ENCODE measurements at places on chromosomes 2 and 18.

DNA sequence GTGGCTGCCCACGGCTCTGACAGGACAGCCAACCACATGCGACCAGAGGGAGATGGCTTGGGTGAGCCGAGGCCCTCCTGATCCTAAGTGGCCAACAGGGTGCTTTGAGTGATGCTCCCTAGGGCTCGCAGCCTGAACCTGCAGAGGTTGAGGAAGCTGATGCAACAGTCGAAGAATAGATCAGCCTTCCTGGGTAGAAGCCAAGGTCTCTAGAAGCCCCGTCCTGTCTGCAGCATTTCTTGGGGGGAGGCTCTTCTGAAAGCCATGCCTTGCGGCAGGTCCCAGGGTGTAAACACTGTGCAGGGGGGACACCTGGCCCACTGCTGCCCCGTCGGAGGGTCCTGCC lies 136.4 kb downstream of the HDAC4 start:
- DNase-seq = no peak

DNA sequence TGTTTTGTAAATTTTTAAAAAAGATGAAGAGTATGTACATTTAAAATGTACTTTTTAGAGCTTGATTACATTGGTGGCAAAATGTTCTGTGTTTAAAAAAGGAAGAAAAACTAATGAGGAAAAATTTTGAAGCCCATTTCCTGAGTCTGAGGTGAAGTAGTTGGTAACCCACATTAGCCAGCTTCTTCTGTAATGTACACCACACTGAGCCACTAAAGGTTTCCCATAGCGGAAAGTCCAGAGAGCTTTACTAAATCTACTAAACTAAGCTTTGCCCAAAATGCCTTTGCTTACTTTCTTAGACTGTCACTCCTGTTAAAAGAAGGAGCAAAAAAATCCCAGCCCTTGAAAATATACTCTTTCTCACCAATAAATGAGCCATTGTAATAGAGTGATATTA lies 804.8 kb upstream of the ZEB2 start:
- DNase-seq = no peak

- DNase-seq = no peak
These were observed 5.8 kb upstream of the TNP1 start for GRCh38 chr2:216865658-216866057.

DNA sequence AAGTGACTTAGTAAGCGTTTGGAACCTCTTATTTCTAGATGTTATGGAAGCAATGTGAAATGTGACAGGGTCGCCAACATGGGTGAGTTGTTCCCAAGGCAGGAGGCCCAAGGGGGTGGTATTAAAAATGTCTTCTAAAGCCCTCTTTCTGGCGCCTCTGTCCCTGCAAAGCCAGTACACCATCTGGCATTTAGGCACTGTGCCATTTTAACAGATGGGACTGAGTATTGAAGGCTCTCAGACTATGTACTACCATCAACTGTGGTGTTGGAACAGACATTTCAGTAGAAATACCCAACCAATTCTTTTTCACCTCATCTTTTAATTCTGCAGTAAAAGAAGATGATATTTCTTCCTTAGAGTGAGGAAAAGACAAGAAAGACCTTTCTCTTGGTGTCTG lies 384.5 kb upstream of the MMADHC start:
- DNase-seq = no peak

DNA sequence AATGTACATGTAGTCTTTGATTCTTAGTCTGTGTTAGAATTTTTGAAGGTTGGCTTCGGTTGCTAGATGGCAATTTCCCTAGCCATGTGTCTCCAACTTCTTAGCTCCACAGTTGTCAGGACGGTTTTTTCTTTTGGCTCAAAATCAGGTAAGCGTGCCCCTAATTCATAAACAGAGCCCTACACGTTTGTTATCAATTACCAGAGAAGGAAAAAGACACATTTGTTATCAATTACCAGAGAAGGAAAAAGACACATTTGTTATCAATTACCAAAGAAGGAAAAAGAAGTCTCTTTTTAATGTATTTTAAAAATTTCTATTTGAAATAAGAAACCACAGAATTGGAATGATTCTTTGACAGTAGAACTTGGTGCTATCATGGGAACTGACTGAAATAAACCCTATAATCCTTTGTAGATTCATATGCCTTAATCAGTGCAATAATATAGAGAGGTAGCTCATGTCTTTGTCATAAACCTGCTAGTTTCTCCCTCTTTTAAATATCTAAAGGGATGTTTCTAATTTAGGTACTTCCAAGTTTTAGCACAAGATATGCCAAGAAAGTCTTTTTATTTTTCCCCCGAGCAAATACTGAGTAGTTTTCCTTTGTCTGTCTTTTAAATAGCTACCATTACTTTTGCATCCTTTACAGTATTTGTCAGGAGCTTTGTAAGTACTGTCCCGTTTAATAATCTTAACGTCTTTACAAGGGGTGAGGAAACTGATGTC lies 35.9 kb downstream of the CAMKMT start:
- DNase-seq = no peak

DNA sequence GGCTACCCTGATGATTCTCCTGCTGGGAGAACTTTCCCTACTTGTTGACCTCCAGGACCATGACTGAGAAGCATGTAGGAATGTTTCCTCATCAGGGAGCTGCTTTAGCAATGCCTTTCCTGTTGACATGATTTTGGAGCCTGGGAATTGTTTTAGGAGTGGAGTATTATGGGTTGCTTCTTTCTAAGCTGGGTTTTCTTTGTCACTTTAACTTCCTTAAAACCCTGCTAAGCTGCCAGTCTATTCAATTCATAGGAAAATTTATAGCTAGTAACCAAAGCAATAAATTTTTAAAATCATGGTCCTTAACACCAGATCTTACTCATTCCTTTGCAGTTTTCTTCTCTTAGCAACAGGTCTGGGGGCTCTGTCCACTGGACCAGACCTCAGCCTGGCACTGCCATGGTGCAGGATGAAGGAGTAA lies 125.6 kb upstream of the TACR1 start:
- DNase-seq = no peak

- DNase-seq = no peak
These were observed 361.8 kb upstream of the MEIS1 start for GRCh38 chr2:66073172-66073571.

- DNase-seq = no peak
These were observed 12.1 kb upstream of the GREB1 start for GRCh38 chr2:11521775-11522174.

GRCh38 chr2:22281033-22281432 lies 1103.9 kb upstream of the KLHL29 start:
- DNase-seq = no peak

- DNase-seq = no peak
These were observed 202.4 kb upstream of the HNRNPA3 start for GRCh38 chr2:177010146-177010545.

DNA sequence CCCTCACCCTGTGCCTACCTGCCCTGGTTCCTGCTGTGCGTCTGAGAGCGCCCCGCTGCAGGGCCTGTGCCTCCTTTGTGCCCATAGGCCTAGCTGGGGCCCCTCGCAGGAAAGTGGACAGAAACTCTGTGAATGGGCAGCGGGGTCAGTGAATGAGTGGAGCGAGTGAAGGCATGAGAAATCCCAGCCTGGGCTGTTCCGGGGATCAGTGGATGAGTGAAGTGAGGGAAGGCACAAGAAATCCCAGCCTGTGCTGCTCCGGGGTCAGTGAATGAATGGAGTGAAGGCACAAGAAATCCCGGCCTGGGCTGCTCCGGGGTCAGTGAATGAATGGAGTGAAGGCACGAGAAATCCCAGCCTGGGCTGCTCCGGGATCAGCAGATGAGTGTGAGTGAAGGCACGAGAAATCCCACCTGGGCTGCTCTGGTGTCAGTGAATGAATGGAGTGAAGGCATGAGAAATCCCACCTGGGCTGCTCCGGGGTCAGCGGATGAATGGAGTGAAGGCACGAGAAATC lies 2.0 kb downstream of the COLEC11 start:
- no peak for DNase-seq

GRCh38 chr2:160516547-160517365 lies 23.1 kb upstream of the RBMS1 start:
- no peak for DNase-seq

DNA sequence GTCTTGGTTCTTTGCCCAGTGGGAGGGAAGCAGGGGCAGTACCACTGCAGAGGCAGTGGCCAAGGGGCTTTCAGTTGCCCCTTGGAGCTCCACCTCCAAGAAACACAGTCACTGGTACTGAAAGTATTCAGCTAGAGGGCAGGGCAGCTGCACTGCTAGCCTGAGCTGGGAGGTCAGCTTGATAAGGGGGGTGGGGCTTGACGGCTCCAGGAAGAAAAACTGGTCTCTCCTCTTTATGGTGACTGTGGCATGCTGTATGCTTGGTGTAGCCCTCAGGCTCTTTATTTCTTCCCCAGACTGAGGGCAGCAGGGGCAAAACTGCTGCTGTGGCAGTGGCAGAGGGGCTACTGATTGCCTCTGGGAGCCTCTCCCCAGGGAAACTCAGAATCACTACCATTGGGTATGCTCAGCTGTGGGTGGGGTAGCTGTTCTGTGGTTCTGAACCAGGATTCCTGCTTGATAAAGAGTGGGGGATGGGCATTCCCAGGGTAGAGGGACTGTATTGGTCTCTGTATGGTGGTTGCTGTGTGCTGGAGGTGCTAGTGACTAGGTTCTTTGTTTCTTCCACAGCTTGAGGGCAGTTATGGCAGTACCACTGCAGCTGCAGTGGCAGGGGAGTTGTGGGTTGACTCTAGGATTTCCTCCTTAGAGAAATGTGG lies 134.6 kb upstream of the SCN7A start:
- no peak for DNase-seq

DNA sequence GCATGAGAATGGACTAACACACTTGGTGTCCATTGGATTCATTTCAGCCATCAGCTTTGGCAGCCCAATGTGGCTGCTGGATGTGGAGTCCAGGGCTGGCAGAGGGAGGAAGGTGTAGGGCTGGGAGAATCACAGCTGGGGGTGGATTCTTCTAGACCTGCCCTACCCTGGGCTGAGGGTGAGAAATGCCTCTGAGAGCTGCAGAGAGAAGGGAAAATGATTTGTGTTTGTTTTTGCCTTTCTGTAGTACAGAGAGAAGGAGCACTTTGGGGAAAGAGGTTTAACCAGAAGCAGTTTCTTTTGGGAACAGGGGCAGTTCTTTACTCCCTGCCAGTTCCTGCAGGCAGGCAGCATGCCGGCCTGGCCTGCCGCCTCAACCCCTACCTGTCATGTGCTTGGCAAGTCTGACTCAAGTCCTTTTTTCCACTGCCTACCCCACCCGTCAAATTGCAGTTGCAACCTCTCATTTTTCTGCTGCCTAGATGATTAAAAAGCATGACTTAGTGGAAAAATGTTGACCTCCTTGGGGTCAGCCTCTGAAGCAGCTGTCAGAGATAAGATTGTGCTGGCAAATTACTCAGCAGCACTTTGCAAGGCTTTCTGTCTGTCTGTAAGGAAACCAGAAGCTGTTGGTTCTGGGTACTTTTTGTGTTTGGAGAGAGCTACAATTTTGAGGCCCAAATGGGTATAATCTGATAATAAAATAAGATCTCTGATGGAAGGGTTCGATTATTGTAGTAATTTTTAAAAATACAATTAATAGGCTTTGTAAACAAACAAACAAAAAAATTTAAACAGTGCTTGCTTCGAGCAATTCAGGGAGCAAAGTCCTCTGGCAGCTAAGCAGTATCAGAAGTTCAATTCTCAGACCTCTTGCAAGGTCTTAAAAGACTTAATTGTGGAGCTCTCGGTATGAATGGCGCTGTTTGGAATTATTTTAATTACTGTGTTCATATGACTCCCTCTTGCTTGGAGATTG lies 21.7 kb downstream of the LBH start:
- DNase-seq = no peak

DNA sequence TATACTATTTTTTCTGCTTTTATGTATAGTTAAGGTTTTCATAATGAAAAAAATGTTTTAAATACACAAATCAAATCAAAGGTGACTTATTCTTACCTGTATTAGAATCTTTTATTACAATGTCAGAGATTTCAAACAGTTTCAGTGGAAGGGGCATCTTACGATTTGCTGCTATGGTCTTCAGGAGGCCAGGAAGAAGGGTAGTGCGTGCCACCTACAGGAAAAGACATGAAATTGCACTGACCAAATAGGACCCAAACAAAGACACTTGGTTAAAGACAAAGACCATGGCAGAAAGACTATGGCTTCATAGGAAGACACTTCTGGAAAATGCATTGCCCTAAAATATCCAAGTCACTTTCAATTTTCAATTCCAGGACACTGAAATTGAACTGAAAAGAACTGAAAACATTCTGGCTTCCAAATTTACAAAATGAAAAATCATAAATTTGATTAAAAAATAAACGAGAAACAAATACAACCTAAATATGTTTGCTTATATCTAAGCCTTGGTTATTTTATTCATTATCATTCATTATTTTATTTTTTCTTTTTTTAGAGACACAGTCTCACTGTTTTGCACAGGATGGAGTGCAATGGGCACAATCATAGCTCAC lies 42.1 kb downstream of the FARSB start:
- DNase-seq = no peak

GRCh38 chr2:159715451-159715850 lies 3.1 kb downstream of the MARCHF7 start:
- no peak for DNase-seq

- DNase-seq = no peak
These were observed 787.7 kb downstream of the CCDC85A start for GRCh38 chr2:56971383-56971974.

DNA sequence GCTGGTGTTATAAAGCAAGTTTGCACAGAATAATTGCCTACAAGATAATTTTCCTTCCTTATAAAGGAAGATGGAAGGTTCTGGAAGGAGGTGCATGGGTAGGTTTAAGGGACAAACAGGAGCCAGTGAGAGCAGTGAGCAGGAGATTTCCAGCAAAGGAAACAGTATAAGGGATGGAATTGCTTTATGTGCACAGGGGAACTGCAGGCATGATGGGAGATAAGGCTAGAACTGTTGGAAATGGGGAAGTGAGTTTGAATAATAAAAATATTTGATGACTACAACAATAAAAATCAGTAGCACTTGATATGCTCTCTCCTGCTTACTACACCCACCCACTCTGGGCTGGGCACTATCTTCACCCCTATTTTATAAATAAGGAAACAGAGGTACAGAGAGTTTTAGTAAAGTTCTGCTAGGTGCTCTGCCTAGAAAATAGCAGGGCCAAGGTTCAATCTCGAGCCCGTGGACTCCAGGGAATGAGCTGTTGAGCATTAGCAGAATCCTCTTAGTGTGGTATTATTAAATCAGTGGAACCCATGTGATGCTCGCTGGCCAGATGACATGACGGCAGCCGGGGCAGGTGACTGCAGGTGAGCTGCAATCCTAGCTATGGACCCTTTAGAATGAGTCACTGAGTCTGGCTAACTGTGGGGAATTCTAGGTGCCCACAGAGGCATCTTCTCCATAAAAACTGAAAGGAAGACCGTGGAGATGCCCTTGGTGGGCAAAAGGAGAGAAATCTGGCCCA lies 302.5 kb downstream of the PIEZO2 start:
- DNase-seq = no peak

DNA sequence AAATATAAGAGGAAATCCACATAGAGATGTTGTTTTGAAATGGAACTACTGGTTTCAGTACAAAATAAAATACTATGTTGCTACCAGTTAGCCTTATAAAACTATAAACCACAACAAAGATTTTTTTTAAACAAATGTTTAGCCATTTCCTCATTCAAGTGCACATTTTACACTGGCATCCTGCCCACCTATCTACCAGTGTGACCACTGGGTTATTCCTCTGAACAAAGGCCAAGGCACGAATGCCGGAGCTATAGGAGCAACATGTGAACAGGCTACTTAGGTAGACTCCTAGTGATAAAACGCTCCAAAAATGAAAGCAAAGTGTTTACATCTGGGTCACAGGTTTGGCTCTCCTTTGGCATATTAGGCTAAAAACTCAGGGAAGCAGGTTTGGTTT lies 31.8 kb upstream of the SULT1C4 start:
- DNase-seq = no peak
